Activated CD8-positive, alpha-beta T cell treated with anti-CD3 and anti-CD28 coated beads for 36 hours (primary cell): ENCODE measurements at places on chromosomes 6 and 20.

- no peak for DNase-seq
Observed at GRCh38 chr6:168100803-168101589, 22.0 kb upstream of the FRMD1 start.

- DNase-seq, result no peak
Observed at GRCh38 chr6:127921982-127922381, 21.1 kb upstream of the THEMIS start.

- no peak for DNase-seq
Observed at GRCh38 chr6:133637436-133637835, 251.5 kb upstream of the TCF21 start.

GRCh38 chr6:18019539-18020534 lies 32.4 kb upstream of the KIF13A start:
- DNase-seq, result no peak

GRCh38 chr6:129648819-129649491 lies 61.0 kb downstream of the ARHGAP18 start:
- DNase-seq, result no peak
